ENCODE measurements at places on chromosomes 12 and 14. TPM values are rescaled to one million over a fixed set of nuclear protein-coding genes. Genes with fewer than 3 reads are reported as not detected.
A peak's percentile ranks its signal among the peaks of the same experiment; 100 is the strongest.

AMN gene
- total RNA-seq, result not detected

DAO gene
- not detected for total RNA-seq

ZNF705A gene
- total RNA-seq, result not detected

FAIM2 gene
- total RNA-seq, result 4.1 TPM

VTI1B gene
- total RNA-seq, result 48.7 TPM

GPRC5D gene
- total RNA-seq, result not detected

LTB4R2 gene
- 2.5 TPM for total RNA-seq

GARIN6 gene
- not detected for total RNA-seq

RAB15 gene
- 23.1 TPM for total RNA-seq

CCDC175 gene
- total RNA-seq, result not detected

GRCh38 chr12:24975425-24975824, 26.5 kb upstream of the BCAT1 start:
- DNase-seq, result no peak

- no peak for DNase-seq
Measured at GRCh38 chr14:98290596-98290995, 981.4 kb downstream of the BCL11B start.

DNA sequence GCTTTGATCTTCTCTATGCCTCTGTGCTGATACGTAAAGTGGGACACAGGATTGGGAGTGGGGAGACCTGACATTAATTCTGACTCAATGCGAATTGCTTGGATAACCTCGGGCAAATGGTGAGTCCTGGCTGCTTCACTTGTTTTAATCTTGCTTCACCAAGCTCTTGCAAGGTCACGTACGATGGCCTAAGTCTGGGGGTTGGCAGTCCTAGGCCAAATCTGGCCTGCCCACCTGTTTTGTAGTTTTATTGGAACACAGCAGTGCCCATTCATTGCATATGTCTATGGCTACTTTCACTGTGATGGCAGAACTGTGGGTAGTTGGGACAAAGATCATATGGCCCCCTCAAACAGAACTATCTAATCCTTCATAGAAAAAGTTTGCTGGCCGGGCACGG, 13.4 kb downstream of the CLSTN3 start:
- no peak for DNase-seq

DNA sequence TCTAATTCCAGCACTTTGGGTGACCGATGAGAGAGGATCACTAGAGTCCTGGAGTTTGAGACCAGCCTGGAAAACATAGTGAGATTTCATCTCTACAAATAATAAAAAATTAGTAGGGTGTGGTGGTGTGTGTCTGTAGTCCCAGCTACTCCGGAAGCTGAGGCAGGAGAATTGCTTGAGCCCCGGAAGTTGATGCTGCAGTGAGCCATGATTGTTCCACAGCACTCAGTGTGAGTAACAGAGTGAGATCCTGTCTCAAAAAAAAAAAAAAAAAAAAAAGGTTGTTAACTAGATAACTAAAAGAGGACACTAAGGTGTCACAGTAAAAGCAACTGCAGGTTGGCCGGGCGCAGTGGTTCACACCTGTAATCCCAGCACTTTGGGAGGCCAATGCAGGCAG, 121.3 kb upstream of the MAX start:
- DNase-seq, result no peak

- DNase-seq, result no peak
Measured at GRCh38 chr12:69545081-69545480, 40.2 kb upstream of the CCT2 start.

DNA sequence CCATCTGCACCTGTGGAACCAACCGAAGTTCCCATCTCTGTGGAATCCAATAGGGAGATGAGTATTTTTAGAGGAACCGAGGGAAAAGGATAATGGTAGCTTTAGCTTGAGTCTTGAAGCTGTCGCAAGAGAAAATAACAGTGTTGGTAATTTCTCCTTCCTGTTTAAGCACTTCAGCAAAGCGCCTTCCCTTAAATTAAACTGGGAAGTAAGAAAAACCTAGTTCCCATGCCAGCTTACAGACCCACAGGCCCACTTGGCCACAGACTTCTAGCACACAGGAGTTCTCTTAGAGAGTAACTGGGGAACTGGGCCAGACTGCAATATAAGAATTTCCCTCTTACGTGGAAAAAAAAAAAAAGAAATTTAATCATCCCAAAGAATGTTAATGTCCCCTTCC, 223.8 kb downstream of the EFCAB11 start:
- no peak for DNase-seq

- DNase-seq, result peak; percentile 19
Measured at GRCh38 chr12:96698521-96698920, 208.5 kb upstream of the NEDD1 start.

DNA sequence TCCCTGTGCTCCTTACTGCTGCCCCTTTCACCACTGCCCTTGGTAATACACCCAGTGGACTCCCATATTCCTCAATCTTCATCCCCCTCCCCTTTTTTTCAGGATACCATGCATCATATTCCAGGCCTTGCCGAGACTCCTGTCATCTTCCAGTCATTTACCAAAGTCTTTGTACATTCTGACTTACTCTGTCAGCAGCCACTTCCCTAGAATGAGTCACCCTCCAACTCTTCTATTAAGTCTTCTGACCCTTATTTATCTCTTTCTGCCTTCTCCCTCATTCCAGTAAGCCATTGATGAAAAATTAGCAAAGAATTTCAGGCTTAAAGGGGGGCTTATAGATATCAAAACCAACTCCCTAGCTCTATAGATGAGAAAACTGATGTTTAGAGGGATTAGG, 128.0 kb downstream of the STXBP6 start:
- peak; percentile 75 for DNase-seq

DNA sequence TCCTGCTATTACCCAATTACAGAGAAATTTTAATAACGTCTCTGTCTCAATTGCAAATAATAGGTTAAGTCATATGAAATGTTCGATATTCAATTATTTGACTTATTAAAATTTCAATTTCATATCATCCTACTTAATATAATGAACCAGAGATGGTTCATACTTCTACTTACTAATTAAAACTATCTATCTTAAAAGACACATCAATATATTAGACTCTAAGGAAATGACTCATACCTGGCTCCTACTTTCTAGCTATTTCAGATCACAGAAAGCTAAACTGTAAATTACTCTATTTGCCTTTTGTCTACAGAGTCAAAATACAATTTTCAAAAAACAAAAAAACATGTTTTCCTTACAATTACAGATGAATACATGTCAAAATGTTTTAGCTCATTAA, 99.6 kb downstream of the CAPZA3 start:
- no peak for DNase-seq

GRCh38 chr12:117231750-117232149, 41.5 kb upstream of the FBXO21 start:
- no peak for DNase-seq

GRCh38 chr12:75917715-75918114, 113.9 kb downstream of the PHLDA1 start:
- no peak for DNase-seq

- DNase-seq, result no peak
Measured at GRCh38 chr14:54447231-54447692, 6.1 kb upstream of the CNIH1 start.

- no peak for DNase-seq
Measured at GRCh38 chr14:104781271-104782077, 14.1 kb downstream of the AKT1 start.

GRCh38 chr14:37057776-37058175, 114.6 kb downstream of the SLC25A21 start:
- no peak for DNase-seq

- no peak for DNase-seq
Measured at GRCh38 chr12:48970702-48971334, 717 bp downstream of the WNT10B start.

DNA sequence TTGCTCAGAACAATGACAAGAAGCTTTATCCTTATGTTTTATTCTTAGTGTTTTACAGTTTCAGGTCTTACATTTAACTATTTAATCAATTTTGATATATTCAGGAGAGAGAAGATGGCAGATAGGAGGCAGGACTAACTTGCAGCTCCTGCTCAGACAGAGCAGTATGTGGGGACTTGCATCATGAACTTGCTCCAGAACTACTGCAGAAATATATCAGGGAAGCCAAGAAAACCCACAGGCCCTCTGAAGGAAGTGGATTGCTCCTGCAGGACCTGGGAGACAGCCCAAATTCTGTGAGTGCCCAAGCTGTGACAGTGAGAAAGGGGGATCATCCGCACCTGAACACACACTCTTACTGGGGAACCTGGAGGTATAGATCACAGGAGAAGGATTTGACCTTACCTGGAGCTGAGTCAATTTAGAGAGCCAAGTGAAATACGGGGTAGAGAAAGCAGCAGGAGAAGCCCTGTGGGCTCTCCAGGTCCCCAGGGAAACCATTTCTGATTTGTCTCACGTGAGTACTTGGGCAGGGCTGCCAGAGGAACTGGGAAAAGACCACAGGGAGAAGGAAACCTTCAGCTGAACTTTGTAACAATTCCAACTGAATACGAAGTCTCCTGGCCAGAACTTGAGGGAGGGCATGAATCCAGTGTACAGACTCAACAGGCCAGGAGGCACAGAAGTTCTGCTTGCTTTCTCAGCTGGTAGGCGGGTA, 28.9 kb upstream of the TSPAN8 start:
- DNase-seq, result no peak

DNA sequence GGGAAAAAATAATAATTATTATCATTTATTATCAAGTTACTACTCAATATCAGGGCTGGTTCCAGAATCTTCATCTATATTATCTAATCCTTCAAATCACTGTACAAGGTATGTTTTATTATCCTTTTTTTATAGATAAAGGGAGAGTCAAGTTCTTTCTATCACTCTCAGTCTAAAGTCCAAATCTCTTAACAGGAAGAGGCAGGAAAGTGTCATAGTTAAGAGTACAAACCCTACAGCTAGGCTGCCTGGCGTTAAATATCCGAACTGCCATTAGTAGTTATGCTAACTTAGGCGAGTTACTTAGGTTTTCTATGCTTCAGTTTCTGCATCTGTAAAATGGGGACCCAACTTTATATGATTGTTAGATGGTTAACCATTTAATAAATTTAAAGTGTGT, 99.4 kb upstream of the CCDC91 start:
- no peak for DNase-seq

Measured in LHCN-M2 (cell line).